ENCODE measurements at places on chromosomes 6 and 20.

DNA sequence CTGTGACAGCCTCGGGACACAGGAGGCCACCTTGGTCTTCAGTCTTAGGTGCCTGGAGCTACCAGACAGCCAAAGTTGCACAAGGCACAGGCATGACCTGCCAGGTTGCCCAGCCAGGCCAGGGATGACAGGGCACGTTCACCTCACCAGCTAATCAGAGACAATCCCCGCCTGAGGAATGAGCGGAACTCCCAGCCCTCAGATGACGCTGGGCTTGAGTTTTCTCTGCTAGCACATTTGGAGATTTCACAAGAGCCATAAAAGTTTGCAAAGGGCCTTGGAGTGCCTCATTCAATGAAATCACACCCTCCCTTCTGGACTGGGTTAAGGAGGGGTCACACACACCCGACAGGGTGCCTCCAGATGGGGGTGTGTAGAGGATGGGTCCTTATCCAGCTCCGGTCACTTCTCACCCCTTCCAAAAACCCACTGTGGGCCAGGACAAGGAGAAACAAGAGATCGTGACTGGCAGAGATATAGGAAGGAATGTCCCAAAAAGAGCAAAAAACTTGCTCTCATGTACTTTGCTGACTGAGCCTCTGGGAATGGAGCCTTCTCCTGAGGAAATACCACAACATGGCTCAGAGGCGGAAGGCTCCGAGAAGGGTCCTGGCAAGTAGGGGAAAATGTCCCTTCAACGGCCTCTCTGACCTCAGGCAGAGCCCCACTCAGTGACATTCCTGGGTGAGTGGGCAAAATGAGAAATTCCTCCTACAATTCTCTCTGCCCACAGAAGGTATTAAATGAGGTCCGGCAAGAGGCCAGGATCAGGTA lies 121.6 kb downstream of the ISM1 start:
- no peaks in the 10 kb centered on the region for H3K27me3 ChIP-seq
- H3K36me3 ChIP-seq, result no peaks in the 10 kb centered on the region
- no peak overlapping the region for H3K27ac ChIP-seq
- no peaks in the 10 kb centered on the region for H3K4me1 ChIP-seq
- no peak for DNase-seq

GRCh38 chr6:69942485-69942884 lies 76.1 kb downstream of the COL19A1 start:
- no peaks in the 10 kb centered on the region for H3K27me3 ChIP-seq
- no peak overlapping the region for H3K27ac ChIP-seq
- no peaks in the 10 kb centered on the region for H3K36me3 ChIP-seq
- no peak overlapping the region for H3K4me3 ChIP-seq
- no peak for DNase-seq

DNA sequence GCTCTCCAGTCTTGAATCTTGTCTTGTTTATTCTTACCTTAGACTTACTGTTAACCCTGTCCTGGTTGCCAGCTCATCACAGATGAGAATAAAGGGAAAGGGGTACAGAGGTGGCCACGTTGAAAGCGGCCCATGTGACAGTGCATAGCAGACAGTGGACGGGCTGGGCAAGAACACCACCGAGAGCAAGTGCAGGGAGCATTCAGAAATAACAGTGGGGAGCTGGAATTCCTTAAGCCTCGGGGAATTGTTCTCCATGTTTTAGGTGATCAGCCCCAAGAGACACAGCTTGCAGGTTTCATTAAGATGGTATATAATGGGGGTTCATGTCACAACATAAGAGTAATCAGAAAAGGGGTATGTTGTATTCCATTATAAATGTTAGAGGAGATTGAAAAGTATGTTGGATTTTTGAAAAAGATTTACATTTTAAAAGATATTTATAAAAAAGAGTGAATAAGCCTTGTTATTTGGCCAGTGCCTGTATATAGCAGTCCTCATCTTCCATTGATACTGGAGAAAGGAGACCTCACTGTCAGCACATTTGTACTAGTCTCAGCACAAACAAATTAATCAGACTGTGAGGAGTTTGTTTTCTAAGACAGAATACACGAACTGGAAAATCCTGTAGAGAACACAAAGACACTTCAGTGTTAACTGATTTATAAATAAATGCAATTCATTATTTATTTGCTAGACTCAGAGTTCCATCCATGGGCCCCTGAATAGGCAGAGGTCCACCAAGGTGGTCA lies 35.4 kb downstream of the VAPB start:
- peaks cover 5% of the 10 kb centered on the region for H3K4me1 ChIP-seq
- H3K27me3 ChIP-seq, result no peaks in the 10 kb centered on the region
- no peak overlapping the region for H3K27ac ChIP-seq
- no peak for DNase-seq
- no peak overlapping the region for H3K4me3 ChIP-seq

GRCh38 chr6:142409794-142410193 lies 108.0 kb downstream of the ADGRG6 start:
- H3K27me3 ChIP-seq, result no peaks in the 10 kb centered on the region
- H3K36me3 ChIP-seq, result no peaks in the 10 kb centered on the region
- H3K4me3 ChIP-seq, result no peak overlapping the region
- no peak overlapping the region for H3K27ac ChIP-seq
- no peak for DNase-seq
- no peaks in the 10 kb centered on the region for H3K4me1 ChIP-seq

DNA sequence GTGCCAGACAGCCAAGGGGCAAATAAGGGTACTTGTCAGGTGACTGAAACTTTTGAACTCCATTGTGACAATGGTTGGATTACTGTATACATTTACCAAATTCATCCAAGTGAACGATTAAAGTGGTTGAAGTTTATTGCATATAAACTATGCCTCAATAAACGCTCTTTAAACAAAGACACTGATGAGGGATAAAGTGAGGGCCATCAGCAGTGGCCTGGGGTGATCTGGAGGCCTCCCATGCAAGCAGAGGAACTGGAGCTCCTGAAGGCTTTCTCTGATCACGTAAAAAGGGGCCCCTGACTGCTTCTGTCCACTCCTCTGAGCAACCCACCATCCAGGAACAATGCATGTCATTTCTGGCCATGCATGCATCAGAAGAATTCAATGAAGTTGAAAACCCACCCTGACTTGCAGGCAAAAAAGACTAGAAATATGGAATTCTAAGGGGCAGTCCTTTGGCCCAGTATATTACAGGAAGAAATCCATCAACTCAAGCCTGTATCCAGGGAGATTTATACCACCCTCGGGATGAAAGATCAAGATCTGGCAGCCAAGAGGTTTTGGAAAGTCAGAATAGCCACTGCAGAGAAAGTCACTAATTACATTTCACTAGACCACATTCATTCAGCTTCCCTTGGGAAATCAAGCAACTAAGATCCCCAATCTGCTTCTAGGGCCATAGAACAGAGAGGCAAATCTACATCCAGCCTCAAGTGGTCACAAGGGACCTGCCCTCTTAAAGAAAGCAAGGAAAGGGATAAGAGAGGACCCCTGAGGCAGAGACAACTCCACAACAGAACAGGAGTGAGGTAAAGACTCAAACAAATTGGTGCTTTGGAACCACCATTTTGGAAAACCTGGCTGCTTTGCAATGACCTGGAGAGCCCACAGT lies 31.7 kb upstream of the RAB22A start:
- H3K4me1 ChIP-seq, result no peaks in the 10 kb centered on the region
- H3K4me3 ChIP-seq, result no peak overlapping the region
- H3K36me3 ChIP-seq, result no peaks in the 10 kb centered on the region

- H3K36me3 ChIP-seq, result peaks cover 31% of the 10 kb centered on the region
- no peaks in the 10 kb centered on the region for H3K27me3 ChIP-seq
- H3K4me1 ChIP-seq, result peaks cover 49% of the 10 kb centered on the region
- H3K4me3 ChIP-seq, result no peak overlapping the region
Observed at GRCh38 chr6:123515715-123516114, 121.0 kb downstream of the TRDN start.

DNA sequence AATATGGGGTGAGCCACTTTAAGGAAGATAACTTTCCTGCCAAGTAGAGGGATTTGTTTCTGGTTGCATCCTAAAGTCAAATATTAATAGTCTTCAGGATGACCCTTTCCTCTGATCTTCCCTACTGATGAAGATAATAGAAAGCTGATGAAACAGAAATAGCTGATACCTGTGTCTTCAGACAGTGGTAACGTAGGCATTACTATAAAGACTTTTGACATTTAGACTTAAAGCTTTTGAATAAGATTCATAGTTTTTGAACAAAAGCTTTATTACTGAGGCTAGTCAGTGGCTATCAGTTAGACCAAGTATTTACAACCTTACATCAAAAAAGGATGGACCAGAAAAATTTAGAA lies 1.4 kb downstream of the NEDD9 start:
- peaks cover 7% of the 10 kb centered on the region for H3K4me1 ChIP-seq
- H3K27me3 ChIP-seq, result no peaks in the 10 kb centered on the region
- H3K36me3 ChIP-seq, result no peaks in the 10 kb centered on the region
- peak overlapping the region; percentile 80 for H3K4me3 ChIP-seq
- DNase-seq, result no peak

GRCh38 chr20:44601801-44602204 lies 19.4 kb downstream of the PKIG start:
- peak overlapping the region; percentile 82 for H3K27ac ChIP-seq
- peak; percentile 76 for DNase-seq
- H3K4me1 ChIP-seq, result peaks cover 75% of the 10 kb centered on the region
- peaks cover 30% of the 10 kb centered on the region for H3K36me3 ChIP-seq
- no peak overlapping the region for H3K4me3 ChIP-seq

DNA sequence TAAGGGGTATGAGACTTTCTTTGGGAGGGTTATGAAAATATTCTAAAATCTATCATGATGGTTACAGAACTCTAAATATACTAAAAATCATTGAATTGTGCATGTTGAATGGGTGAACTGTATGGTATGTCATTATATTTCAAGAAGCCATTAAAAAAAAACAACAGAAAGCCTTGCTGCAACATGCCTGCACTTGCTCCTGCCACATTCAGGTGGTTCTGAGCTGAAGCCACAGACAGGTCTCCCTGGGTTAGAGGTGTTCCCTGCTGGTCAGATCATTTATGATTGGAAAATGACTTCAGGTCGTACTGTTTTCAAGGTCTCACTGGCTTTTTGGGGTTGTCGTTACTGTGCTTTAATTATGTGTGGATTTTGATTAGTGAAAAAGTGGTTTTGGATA lies 13.3 kb downstream of the GMPR start:
- no peak for DNase-seq
- H3K36me3 ChIP-seq, result peaks cover 77% of the 10 kb centered on the region
- no peak overlapping the region for H3K4me3 ChIP-seq
- peak overlapping the region; percentile 24 for H3K27ac ChIP-seq
- H3K27me3 ChIP-seq, result no peaks in the 10 kb centered on the region

Measured in psoas muscle (tissue), 8 donors.